ENCODE measurements at places on chromosomes 12 and 14.

DNA sequence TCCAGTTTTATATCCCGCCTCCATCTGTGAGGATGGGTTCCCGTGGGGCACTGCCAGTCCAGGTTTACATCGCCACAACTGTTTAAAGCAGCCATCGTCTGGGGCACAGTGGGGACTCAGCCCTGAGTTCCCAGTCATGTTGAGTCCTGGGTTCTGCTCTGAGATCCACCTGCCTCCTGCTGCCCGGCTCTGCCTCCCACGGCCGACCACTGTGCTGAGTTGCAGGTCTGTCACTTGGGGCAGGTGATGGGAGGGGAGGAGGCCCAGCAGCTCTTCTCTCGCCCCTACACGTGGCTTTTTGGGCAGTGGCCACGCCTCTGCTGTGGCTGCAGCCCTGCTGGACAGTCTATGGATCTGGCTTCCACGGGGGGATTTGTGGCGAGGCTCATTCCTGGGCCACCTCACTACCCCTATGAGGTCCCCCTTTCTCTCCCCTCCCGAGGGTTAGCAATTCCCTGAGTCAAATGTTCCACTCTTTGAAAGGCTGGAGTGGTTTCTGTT lies 143.0 kb downstream of the ADGRD1 start:
- no peak for DNase-seq

- DNase-seq, result no peak
These were observed 47.3 kb downstream of the CORO1C start for GRCh38 chr12:108683906-108684556.

DNA sequence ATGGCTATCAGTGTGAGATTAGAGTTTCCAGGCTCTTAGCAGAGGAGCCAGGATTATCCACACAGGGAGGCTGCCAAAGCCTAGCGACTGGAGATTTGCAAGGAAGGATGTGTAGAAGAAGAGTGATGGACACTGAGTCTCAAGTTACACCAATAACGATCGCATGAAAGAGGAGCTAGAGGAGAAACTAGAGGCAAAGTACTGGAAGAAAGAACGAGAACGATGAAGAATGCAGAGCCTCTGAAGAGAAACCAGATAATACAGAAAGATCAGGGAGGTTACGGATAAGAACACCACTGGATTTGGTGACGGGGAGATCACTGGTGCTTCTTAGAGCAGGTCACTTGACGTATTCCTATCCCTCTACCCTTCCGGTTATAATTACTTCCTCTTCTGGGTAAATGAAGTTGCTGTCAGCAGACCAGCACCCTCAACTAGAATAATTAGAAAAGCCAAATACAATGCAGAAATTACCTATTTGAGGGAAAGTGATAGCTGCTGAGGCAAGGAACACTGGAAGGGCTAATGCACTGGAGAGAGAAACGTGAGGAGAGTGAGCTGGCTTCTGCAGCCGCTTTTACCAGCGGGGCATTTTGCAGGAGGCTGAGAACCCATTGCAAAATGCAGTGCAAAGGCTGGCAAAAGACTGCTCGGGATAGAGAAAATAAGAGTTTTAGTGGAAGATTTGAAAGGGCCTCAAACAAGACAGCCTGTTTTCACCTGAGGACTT lies 93.1 kb upstream of the HIF1A start:
- no peak for DNase-seq

- no peak for DNase-seq
These were observed 9.3 kb downstream of the PEBP1 start for GRCh38 chr12:118145113-118145797.

- no peak for DNase-seq
These were observed 86.1 kb downstream of the TTC6 start for GRCh38 chr14:37681486-37681885.

DNA sequence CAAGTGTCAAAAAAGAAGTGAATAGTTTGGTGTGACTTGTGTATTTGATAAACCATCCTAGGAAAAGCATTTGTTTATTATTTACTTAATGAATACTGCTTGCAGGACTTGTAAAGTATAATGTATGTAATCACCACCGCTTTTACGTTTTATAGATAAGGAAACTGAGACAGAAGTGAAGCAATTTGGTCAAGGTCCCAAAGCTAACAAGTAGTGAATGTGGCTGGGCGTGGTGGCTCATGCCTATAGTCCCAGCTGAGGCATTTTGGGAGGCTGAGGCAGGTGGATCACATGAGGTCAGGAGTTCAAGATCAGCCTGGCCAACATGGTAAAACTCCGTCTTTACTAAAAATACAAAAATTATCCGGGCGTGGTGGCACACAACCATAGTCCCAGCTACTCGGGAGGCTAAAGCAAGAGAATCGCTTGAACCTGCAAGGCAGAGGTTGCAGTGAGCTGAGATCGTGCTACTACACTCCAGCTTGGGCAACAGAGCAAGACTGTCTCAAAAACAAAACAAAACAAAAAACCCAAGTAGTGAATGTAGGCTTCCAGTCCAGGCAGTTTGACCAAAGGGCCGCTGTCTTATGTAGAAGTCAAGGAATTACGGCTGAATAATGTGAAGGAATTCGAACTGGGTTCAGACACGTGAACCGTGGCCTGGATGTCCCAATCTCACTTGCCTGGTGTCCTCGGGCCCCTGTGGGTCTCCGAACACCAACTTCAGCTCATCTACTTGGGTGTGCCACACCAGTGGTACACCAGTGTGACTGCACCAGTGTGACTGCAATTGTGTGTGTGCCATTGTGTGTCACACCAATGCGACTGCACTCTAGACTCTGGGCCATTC lies 88.3 kb upstream of the MED13L start:
- DNase-seq, result no peak

GRCh38 chr14:22070119-22070982 lies 396.7 kb upstream of the OR4E1 start:
- peak; percentile 28 for DNase-seq

- DNase-seq, result no peak
These were observed 418 bp downstream of the AMN1 start for GRCh38 chr12:31728289-31728916.

- no peak for DNase-seq
These were observed 204.9 kb downstream of the KIF26A start for GRCh38 chr14:104343294-104343625.

- DNase-seq, result no peak
These were observed 245.2 kb downstream of the AACS start for GRCh38 chr12:125310461-125310860.

DNA sequence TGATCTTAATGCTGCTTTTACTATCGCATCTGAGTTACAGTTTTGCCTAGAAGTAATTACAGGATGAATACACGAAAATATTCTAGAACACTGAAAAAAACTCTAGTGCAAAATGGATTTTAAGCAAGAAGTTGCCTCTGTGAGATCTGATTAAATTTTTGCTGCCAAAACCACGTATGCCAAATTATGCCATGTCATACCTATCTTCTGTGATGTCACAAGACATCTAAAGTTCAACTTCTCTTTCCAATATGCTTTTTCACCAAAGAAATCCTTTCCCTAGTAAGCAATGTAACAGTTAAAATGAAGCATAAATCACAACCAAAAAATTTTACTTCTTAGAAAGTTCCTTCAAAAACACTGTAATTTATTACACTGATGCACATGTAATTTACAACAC lies 39.6 kb downstream of the HECTD4 start:
- no peak for DNase-seq

- DNase-seq, result no peak
These were observed 102.6 kb upstream of the KRR1 start for GRCh38 chr12:75613981-75614380.

- DNase-seq, result peak; percentile 66
These were observed 164.1 kb downstream of the ZFP36L1 start for GRCh38 chr14:68628605-68629310.

DNA sequence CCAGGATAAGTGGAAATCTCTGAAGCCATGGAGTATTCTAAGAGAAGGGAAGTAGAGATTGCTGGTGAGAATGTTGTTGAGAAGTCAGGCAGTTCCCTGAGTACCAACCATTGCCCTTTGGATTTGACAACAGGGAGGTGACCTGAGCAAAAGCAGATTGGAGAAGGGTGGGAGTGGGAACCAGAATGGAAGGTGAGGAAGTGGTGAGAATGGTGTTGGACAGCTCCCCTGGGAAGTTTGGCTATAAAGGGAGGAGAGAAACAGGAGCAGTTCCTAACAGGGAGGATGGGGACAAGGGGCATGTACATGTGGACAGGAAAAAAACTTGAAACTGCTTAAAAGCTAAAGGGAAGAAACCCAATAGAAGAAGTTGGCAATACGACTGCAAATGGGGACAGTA lies 198.1 kb downstream of the ETV6 start:
- DNase-seq, result no peak

DNA sequence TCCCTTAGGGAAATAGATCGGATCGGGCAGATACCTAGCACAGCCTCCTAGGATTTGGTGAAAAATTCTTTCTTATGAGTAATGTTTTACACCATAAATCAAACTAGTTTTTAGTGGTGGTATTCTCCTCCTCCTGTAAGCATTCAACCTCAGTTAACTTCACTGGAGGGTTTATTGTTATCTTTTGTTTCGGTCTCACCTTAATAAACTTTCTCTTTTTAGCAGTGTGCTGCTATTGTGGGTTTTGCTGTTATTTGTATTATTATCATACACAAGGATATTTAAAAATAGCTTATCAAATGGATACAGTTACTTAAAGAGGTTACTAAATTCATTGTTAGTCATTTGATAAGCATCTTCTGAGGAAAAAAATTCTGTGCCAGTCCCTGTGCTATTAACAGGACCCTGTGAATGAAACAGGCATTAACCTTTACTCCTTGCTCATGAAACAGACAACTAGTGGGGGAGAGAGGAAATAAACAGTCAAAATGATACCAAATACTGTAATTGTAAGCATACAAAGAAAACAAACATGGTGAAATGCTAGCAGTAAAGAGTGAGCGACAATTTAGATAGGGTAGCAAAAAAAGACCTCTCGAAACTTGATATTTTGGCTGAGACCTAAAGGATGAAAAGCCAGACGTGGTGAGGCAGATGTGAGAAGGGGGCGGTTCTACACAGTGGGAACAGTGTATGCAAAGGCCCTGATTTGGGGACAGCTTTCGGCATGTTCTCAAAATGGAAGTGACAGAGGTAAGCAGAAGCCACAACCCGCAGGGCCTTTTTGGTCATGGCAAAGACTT lies 178.7 kb upstream of the SOX5 start:
- no peak for DNase-seq

GRCh38 chr12:77089686-77090220 lies 24.4 kb upstream of the E2F7 start:
- no peak for DNase-seq

GRCh38 chr12:19527866-19528265 lies 88.6 kb downstream of the AEBP2 start:
- no peak for DNase-seq
